Stimulated activated CD8-positive, alpha-beta memory T cell treated with anti-CD3 and anti-CD28 coated beads, Interleukin-4, amount 100 ng/mL, for 1 hour (primary cell): ENCODE measurements at places on chromosomes 11 and 22.

GRCh38 chr11:113173126-113173525 lies 141.3 kb upstream of the TTC12 start:
- no peak for DNase-seq

DNA sequence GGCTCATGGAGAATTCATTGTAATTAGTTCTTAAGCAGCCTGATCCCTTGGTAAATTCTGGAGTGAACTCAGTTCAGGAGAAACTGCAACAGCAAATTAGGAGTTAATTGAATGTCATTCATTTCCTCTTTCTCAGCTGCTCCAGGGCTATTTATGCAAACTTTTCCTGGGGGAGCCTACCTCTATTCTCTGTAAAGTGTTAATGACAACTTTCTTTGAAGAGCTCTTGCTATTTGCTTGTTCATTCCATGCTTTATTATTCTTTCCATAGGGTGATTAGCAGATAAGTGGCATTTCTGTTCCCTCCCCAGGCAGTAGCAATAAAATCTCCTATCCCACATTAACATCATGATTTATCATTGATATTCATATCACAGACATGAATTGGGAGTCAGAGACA lies 267.6 kb upstream of the DDI1 start:
- DNase-seq: no peak

GRCh38 chr11:75328426-75329277 lies 22.8 kb downstream of the ARRB1 start:
- DNase-seq: peak; percentile 27

DNA sequence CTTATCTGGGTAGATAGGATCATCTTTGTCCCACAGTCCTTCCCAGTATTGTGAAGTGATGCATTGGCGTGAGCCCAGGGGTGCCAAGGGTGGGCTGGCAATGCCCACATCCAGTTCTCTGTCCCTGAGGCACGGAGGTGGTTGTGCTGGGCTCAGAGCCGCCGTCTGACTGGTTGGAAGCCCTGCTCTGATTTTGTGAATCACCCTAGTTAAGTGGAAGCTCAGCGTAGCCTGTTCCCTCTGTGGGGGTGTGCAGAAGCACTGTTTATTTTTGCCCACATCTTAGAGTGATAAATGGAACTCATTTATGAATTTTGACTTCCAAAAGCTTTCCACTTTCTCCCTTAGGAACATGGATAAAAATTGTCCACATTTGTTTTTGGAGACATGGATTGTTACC lies 13.6 kb downstream of the BCR start:
- DNase-seq: no peak
